GM23248 (cell line): ENCODE measurements at places on chromosomes 4 and X.

DNA sequence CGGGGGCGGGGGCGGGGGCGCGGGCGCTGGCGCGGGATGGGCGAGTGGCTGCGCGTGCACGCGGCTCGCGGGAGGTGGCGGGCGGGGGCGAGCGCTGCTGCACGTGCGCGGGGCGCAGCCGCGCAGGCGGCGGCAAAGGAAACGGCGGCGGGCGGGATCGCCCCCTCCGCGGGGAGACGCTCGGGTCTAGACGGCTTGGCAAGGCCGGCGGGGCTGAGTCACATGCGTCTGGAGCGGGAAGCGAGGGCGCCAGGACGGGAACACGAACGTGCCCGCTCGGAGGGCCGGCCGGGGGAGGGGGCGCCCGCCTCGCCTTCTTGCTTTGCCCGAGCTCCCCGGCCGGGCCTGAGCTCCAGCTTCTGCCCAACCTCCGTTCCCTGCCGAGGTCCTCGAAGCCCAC is 4.3 kb upstream of the HAUS7 start:
- DNase-seq, result peak; percentile 83

GRCh38 chr4:99863804-99864203 is 30.4 kb downstream of the LAMTOR3 start:
- peak; percentile 34 for DNase-seq

GRCh38 chr4:99624141-99624719 is 33.4 kb downstream of the C4orf54 start:
- no peak for DNase-seq

DNA sequence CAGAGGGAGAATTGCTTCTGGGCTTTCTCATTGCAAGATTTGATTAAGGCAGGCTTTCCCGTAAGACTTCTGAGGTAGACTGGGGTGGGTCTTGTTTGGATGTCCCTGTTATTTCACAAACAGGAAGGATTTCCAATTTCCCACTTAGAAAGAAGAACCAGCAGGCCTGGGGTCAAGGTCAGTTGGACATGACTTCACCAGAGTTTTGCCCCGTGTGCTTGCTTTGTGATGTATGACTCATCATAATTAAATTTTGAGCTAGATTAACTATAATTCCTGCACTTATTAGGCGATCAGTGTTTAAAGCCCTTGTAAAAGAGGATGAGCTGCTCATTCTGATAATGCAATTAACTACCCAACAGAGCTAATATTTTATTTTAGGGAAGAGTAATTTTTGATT is 32.8 kb upstream of the ARHGAP36 start:
- no peak for DNase-seq

DNA sequence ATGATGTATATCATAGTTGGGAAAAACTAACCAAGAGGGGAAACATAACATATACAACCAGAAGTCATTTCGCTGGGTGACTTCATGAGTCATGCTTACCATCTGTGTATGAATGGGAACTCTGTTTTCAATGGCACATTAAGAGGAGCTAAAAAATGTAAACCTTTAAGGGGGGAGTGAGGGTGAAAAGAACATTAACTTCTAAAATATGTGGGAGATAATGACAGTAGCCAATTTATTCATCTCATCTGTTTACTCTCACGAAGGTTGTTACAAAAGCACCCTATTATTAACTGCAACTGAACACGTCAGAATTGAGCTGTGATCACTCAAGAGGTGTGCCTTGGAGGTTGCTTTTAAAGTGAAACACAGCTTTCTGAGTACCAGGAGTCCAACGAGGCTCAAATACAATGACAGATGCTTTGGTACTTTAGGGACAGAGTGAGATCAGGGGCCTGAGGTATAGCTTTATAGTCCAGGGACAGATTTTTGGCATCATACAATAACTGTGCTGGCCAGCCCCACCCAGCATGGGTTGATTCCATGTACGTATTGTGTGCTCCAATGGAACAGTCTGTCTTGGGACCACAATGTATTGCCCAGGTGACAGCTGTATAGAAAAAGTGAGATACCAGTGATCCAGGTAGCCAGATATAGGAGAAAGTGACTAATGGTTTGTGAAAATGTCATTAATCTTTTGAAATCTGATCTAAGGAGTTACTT is 107.3 kb downstream of the AMMECR1 start:
- DNase-seq, result peak; percentile 82

- peak; percentile 93 for DNase-seq
Observed at GRCh38 chrX:49039598-49040375, 3.4 kb downstream of the TFE3 start.

DNA sequence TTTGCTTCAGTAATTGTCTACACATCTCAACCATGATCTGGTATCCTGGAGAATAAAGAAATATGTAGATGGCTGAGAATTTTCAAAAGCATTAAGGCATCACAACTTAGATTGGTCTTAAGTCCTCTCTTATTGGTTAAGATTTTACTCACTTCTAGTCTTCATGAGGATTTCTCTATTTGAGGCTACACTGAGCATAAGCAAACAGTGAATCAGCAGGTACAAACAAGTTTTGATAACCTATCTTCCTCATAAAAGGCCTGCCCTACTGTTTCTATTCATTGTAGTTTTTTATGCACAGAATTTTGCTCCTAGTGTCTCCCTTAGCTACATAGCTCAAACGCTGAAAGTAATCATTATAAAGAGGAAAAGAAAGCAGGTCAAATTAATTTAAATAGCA is 460.7 kb upstream of the RPS6KA3 start:
- no peak for DNase-seq
